ENCODE measurements at places on chromosomes 11 and 22.

DNA sequence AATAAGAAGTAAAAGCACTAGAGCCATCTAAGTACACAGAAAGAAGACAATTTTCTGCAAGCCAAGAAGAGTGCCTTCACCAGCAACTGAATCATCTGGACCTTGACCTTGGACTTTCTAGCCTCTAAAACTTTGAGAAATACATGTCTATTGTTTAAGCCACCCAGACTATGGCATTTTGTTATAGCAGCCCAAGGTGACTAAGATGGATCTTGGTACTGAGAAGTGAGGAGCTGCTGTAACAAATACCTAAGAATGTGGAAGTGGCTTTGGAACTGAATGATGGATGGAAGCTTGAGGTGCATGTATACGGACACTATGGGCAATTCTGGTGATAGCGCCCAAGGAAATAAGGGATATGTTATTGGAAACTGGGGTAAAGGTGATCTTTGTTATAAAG is 14.9 kb downstream of the CFAP300 start:
- DNase-seq, result no peak

DNA sequence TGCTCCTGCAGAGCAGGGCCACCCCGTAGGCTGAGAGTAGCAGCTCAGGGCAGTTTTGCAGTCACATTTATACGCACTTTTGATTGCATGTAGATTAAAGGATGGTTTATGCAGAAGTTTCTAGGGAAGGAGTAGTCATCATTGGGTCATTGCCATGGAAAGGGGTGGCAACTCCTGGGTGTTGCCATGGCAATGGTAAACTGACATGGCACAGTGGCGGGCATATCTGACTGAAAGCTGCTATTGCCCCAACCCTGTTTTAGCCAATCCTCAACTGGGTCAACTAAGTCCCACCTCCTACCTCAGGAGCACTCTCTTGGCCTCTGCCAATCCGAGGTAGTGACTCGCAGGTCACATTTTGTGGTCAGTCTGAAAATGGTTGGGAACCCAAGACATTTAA is 2.4 kb upstream of the ARSA start:
- no peak for DNase-seq

DNA sequence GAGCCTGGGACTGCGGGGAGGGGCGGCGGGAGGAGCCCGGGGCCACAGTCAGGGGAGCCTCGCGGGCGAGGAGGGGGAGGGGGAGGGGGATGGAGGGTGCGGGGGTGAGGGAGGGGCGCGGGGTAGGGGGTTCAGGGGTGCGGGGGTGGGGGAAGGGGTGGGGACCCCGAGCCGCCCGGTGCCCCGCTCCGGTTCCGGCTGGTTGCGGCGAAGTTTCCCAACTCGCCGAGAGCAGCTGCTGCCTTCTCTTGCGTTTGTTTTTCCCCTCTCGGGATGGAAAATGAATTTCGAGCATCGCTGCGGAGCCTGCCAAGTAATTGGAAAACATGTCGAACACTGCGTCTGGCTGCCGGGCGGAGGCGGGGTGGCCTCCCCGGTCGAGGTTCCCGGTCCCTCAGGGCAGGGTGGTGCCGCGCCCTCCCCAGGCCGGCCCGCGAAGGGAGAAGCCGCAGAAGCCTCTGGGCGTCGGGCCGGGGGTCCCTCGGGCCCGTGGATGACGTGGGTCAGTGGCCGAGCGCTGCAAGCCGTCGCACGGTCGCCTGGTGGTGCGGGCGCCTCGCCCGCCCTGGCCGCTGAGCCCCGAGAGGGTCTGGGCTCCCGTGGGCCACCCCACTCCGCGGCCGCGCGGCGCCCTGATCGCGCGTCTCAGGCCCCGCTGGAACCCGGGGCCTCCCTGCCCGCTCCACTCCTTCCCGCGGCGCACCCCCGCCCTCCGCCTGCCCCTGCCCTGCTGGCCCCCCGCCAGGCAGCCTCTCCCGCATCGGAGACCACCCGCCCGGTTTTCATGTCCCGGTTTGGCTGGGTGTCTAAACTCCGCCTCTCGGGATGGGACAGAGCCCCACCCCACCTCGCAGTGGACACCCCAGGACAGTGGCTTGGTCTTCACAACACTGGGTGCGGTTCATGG is 12.1 kb downstream of the SPATA19 start:
- peak; percentile 77 for DNase-seq

- DNase-seq, result no peak
These were observed 28.2 kb downstream of the OR10D3 start for GRCh38 chr11:124211321-124211720.

GRCh38 chr22:50576070-50576469 is 2.2 kb downstream of the CPT1B start:
- DNase-seq, result no peak

DNA sequence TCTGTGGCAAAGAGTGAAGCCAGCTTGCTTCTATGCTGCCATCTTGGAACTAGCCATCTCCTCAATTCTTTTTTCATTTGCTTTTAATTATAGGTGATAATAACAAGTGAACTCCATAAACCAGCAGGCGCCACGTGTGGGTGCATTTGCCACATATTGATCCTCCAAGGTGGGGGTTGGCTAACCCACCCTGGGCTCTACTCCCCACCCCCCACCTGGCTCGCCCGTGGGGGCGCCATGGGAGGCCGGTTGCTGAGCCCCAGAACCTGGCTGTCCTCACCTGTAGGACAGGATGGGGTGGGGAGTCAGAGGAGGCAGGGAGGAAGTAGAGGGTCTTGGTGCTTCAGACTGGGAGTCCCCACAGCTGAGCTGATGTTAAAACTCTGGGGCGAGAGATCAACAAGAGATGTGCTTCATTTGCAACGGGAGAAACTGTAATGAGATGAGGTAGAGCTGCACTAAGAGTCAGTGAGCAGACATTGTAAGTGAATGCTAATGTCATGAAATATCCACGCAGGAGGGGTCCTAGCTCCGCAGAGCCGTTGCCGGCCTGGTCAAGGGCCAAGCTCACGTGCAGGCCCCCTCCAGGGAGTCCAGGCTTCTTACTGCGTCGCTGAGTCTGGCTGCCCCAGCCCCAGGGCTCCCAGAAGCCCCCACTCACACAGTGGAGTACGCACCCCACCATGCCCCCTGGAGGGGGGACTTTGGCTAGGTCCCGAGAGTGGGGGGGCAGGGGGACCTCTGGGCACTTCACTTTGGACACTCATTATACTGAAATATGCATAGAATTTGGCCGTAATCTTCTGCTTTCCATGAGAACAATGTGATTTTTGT is 59.4 kb downstream of the BRD1 start:
- DNase-seq, result no peak

GRCh38 chr22:20432244-20432686 is 5.4 kb downstream of the SCARF2 start:
- DNase-seq, result peak; percentile 82

GRCh38 chr11:131640320-131640719 is 269.9 kb downstream of the NTM start:
- no peak for DNase-seq

DNA sequence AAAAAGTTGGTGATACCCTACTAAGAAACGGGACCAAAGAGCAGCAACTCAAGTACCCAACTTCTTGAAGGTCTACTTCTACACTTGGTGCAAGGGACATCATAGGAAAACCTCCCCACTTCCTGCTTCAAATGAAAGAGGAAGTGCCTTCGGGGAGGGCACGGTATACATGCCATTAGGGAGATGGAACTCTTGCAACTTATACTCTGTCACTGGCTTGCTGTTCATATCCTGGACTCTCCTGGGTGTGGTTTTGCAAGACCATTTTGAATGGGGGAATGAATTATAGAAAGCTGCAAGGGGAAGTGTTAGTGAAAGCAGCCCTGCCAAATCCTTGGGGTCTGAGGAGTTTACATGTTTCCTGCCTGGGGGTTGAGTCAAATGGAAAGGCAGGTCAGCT is 41.9 kb downstream of the CSNK2A3 start:
- DNase-seq, result no peak

DNA sequence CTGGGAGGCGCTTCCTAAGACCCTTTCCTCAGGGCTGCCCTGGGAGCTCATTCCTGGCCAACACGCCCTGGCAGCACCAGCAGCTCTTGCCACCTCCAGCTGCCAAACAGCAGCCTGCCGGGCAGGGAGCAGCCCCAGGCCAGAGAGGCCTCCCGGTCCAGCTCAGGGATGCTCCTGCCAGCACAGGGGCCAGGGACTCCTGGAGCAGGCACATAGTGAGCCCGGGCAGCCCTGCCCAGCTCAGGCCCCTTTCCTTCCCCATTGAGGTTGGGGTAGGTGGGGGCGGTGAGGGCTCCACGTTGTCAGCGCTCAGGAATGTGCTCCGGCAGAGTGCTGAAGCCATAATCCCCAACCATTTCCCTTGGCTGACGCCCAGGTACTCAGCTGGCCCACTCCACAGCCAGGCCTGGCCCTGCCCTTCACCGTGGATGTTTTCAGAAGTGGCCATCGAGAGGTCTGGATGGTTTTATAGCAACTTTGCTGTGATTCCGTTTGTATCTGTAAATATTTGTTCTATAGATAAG is 7.6 kb downstream of the SLC39A13 start:
- peak; percentile 94 for DNase-seq

DNA sequence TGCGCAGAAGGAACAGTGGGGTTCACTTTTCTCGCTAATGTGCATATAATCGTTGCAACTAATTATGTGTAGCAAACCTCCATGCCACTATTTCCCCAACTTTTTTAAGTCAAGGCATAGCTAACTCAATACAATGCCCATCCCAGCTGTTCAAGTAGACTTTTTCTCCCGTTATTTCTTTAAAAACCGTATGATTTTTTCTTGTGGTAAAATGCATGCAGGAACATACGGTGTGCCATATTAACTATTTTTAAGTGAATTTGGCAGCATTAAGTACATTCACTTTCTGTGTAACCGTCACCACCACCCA is 2.8 kb upstream of the DUSP8 start:
- DNase-seq, result no peak

DNA sequence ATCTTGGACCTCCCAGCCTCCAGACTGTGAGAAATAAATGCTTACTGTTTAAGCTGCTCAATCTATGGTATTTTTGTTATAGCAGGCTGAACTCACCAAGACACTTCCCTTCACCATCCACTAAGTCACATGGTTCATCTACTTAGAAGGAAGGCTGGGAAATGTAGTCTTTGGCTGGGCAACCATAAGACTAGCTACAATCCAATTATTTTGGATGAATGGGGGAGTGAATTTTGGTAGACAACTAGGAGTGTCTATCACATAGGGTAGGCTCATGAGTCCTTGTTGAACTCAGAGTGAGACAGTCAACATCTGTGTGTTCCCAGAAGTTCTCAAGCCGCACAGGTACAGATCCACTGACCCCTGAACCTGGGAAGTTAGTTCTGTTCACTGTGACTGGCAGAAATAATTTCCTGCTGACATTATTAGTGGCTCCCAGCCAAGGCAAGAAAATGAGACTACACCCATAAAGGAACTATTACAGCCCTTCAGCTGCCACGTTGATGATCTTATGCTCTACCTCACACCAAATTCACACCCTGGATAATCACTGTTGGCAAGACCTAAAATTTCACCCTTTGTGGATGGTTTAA is 3.1 kb upstream of the SLC35C1 start:
- DNase-seq, result peak; percentile 28

- no peak for DNase-seq
These were observed 29.8 kb upstream of the CRTAM start for GRCh38 chr11:122808478-122808869.

- no peak for DNase-seq
These were observed 116.3 kb downstream of the APIP start for GRCh38 chr11:34799848-34800247.

DNA sequence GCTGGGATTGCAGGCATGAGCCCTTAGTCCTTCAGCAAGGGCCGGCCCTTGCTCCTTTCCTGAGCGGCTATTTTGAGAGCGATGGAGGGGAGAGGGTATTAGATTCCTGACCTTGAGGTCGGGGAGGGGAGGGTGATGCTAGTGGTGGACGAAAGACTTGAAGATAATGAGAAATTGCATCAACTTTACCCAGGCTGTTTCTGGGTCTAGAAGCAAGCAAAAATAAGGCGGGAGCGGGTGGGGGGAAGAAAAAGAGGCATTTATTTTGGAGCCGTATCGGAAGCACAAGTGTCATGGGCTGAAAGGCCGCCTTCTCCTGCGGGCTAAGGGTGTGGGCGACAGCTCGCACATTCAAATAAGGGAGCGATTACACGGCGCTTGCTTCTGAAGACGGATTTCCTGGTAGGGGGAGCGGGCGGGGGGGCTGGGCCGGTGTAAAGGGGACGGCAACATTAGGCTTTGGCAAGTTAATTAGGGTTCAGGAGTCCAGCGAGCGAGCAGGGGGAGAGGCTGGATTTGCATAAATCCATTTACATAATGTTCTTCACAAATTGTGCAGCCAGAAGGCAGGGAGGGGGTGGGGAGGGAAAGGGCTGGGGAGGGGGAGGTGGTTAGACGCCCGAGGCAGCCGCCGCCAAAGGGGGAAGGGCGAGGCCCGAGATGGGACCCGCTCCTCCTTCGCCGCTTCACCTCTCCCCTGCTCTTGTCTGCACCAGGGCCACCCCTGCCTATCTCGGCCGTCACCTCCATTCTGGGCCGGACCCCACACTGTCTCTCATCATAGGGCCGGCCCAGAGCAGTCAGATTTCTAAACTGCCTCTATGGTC is 245.9 kb downstream of the MIAT start:
- no peak for DNase-seq

GRCh38 chr22:27833803-27834202 is 32.2 kb upstream of the MN1 start:
- DNase-seq, result no peak
